Body of pancreas (tissue), 4 donors: ENCODE measurements at places on chromosomes 1 and 21.

DNA sequence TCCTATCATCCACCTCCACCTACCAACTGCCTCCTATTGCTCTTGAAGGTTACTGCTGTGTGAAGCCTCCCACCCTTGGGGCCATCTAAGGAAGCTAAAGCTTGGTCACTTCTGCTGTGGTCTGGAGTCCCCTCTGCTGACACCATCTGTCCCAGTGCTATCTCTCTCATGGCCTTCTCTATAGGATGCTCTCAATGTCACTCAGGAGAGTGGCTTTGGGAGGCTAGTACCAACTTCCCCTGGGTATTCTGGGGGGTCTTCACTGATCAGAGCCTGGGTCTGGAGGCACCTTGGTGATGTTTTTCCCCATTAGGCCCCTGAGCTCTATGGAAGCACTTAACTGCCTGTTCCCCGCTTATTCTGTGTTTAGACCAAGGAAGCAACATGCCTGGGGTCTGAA lies 12.3 kb upstream of the NCF2 start:
- no peak for DNase-seq

DNA sequence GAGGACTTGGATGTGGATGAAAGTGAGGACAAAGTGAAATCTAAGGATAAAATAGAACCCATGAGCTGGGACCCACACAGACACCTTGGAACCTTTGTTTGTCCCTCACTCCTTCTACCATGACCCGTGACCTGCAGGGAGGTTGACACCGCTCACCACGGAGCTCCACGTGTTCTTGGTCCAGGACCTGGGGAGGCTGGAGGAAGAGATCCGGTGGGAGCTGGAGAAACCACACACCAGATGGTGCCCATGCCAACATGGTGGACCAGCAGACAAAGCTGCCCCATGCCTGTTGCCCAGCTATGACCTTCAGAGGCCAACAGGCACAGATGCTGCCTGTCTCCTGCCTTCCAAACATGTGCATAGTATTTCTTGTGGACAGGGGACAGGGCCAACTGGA lies 721.9 kb downstream of the PTPRU start:
- DNase-seq: no peak

- DNase-seq: no peak
Measured at GRCh38 chr1:160460683-160461287, 60.4 kb downstream of the VANGL2 start.

- peak; percentile 80 for DNase-seq
Measured at GRCh38 chr1:154405747-154406571, 816 bp downstream of the IL6R start.

DNA sequence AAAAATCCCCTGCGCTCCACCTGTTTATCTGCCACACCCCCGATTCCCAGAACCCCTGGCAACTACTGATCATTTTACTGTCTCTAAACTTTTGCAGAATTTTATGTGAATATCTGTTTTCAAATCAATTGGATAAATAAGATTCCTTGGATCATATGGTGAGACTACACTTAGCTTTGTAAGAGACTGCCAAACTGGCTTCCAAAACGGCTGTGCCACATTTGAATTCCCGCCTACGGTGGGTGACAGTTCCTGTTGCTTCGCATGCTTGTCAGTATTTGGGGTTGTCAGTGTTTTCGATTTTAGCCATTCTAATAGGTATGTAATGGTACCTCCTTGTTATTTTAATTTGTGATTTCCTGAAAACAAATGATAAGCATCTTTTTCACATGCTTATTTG lies 22.7 kb upstream of the FMN2 start:
- DNase-seq: no peak

- no peak for DNase-seq
Measured at GRCh38 chr1:100441651-100442050, 89.3 kb downstream of the CDC14A start.

DNA sequence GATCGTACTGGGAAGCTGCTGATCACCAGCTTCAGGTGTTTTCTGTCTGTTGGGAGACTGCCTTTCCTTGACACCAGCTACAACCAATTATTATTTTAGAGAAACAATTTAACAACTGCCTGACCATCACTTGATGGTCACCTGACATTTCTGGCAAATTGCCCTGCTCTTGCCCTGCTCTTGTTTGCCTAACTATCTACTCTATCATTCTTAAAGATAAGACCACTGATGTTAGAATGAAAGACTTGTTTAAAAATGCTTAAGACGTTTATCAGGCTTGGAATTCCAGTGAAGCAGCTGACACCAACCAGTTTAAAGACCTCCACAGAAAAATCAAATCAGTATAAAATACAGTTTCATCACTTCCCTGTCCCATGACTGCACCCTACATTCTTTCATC lies 423.3 kb upstream of the CAMK1G start:
- DNase-seq: no peak

GRCh38 chr1:101520302-101520701 lies 283.5 kb downstream of the S1PR1 start:
- peak; percentile 8 for DNase-seq

DNA sequence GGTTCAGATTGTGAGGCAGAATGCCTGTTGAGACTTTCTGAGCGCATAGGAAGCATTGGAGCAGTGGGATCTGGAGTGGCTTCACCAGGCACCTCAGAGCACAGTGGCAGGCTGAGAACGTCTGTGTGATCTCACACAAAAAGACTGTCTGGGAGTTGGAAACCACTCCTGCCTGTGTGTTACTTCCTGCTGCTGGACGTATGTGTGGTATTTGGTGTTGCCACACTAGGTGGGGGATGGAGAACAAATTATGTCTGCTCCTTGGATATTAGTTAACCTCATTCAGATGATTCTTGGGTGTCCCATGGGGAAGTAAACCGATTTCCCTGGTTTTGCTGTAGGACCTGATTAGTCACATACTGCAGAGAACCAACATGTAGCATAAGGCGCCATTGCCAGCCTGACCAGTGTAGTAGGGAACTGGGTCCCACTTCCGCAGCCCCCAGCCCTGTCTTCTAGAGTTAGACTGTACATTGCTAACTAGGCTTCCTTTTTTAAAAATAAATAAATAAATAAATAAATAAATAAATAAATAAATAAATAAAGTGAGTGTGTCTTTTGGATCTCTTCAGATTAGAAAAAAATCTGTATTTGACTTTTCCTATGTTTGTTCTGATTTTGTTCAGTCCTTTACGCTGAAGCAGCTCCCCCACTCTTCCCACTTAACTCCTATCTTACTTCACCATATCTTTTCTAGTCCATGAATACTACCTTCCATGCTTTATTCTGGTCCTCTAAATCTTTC lies 26.9 kb downstream of the UCK2 start:
- no peak for DNase-seq

GRCh38 chr1:63135174-63135512 lies 187.2 kb upstream of the FOXD3 start:
- DNase-seq: peak; percentile 7

DNA sequence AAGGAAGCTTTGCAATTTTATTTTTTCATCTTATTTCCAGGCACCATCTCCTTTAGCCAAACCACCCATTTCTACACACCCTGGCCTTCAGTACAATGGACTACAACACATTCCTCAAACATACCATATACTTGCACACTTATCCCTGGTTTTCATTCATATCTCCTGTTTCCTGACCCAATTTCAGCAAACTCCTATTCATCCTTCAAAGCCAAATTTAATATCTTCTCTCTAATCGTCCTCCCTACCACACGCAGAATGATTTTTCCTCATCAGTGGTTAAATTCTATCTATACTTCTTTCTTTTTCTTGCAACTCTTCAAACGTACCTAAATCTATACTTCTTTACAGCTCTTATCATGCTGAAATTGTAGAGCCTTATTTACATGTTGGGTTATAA lies 2.9 kb downstream of the DENND2C start:
- no peak for DNase-seq

DNA sequence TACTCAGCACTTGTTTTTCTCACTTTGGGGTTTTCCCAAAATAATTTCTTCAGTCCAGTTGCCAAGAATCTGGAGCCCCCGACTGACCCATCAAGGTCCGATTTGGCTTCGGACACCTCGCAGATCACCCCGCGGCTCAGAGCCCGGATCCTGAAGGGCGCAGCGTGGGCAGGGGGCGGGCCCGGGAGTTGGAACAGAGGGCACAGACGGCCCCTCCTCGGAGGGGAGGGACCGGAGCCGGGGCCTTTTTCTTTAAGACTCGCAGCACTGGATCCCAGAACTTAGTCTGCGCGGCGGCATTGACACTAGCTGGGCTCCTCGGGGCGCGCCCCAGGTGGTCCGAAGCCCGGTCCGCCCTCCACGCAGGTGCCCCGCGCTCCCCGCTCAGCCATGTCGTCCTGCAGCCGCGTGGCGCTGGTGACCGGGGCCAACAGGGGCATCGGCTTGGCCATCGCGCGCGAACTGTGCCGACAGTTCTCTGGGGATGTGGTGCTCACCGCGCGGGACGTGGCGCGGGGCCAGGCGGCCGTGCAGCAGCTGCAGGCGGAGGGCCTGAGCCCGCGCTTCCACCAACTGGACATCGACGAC lies at the start of gene CBR3:
Gene CBR3 (plus strand): TSS at position 277 of the 588 bp plus-strand sequence. CDS start 114 bp downstream, at position 391.
- peak; percentile 33 for DNase-seq

DNA sequence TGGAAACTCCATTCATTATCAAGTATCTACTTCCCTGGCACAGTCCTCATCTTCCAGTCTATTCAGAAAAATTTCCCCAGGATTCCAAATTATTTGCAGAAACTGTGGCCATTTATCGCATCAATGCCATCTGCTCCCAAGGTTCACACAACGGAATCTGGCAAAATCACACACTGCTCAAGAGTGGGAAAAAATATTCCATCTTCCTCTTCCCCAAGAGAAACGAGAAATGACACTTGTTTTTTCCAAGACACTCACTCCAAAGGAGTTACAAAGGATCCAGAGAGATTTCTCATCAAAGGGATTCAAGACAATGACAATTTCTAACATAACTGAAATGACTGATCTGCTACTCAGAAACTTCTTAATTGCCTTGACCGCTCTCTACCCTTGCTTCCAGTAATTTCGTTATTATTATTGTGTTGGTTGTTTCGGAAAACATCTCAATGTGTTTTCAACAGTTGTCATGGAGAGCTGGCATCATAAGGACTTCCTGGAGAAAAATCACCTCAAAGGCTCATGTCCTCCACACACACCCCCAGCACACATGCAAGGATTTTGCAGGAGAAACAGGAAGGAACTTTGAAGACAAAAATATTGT lies 128.0 kb downstream of the PSMG1 start:
- no peak for DNase-seq

- no peak for DNase-seq
Measured at GRCh38 chr1:56194701-56195300, 384.6 kb downstream of the PLPP3 start.

DNA sequence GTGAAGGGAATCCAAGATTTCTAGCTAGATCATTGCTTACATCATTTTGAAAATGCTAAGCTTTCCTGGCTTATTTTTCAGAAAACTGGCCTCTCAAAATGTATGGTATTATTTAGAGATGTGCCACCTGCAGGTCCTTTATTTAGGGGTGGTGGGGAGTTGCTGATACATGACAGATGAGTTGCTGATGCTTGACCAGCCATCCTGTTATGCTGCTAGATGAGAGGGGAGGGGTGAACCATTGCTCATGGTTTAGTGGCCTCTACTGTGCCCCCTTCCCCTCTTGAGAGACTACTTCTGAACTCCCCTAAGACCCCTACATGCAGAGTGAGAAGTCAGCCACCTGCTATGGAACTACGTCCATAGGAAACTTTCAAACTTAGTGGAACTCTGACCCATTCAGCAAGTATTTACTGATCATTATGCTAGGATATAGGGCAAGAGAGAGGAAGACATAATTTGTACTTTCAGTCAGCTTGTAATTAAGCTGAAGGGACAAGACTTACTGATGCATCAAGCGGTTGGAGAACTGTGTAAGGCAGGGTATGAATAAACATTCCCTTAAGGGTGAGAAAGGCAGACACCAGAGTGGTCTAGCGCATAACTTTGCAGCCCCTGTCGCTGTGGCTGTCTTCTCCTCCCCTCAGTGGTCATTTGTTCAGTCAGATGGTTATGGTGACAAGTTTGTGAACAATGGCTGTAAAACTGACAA lies 34.6 kb downstream of the SLAMF6 start:
- no peak for DNase-seq

DNA sequence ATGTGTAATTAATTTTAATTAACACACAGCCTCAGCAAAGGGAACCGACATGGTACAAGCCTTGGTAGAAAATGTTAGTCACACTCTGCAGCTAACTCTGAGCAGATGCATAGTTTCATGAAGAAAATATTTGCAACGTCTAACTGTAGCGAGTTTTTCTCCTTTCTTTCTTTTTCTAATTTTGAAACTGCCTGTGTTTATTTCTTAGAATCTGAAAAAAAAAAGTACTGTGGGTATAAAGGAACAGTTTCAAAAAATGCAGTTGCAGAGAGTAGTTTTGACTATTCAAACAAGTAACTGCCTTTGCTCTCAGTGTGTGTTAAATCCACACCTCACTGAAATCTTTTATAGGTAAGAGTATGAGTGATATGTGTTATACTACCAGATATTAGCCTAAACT lies 149.9 kb upstream of the C1orf105 start:
- no peak for DNase-seq

DNA sequence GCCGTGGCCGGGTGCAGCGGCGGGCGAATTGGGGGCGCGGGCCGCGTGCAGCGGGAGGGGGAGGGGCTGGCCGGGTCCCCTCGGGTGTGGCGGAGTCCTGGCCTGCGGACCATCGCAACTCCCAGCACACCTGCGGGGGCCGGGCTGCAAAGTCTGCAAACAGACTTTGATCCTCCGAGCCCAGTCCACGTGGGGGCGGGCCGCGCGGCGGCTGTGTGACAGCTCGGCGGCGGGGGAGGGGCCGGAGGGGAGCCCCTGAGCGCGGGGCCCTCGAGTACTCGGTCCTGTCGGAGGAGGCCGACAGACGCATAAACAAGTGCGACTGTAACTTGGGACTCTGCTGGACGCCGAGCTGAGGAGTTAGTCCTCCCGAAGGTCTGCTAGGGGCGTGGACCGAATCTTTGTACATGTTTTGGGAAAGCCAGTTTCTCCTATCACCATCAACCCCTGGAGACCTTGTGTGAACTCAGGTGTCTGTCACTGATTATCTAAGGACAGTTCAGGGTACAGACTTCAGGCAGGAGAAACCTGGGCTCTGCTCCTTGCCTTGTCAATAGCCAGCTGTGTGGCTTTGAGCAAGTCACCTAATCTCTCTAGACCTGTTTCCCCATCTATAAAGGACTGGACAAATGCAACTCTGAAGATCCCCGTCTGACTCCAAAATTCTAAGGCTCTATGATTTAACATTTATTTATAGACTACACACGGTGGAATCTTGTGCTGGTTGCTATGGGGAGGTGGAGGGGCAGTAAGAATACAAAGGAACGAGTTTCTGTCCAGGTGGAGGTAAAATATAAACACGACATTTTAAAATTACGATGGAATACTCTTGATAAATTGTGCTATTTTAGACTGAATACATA lies 710 bp upstream of the SLC30A1 start:
- peak; percentile 87 for DNase-seq
